ENCODE measurements at places on chromosomes 12 and 14.

- no peak for DNase-seq
Measured at GRCh38 chr12:9319044-9319841, 111.0 kb upstream of the PZP start.

DNA sequence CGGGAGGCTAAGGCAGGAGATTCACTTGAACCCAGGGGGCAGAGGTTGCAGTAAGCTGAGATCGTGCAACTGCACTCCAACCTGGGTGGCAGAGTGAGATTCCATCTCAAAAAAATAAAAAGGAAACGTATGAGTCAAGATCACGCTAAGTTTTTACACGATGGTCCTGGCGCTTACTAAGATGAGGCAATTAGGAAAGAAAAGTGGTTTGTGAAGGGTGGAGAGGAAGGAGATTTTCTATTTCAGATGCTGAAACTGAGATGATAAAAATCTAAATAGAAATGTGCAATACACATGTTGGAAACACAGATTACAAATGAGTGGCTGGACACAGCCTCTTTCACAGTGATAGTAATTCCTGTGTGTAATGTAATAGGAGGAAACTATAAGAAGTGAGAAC is 63.2 kb downstream of the KDM5A start:
- DNase-seq = no peak

GRCh38 chr14:72541546-72541945 is 352.4 kb downstream of the DPF3 start:
- no peak for DNase-seq

- no peak for DNase-seq
Measured at GRCh38 chr12:81187686-81188085, 109.8 kb downstream of the ACSS3 start.

DNA sequence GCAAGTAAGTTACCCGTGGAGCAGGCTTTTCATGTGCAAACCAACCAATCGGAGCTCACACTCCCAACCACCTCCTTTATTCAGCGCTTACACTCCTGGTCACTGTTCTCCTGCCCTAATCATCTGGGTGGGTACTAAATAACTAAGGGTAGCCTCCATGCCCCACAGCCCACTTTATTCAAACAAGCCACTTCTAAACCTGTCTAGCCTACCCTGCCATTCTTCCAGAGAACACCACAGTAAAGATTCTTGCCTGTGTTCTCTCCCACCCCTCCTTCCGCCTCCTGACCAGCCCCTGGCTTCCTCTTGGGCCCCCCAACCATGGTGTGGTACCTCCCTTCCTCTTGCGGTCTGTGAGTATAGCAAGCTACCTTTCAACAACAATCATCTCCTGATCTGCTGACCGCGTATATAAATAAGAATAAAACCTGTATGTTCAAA is 581.9 kb downstream of the VRK1 start:
- DNase-seq = no peak

- DNase-seq = no peak
Measured at GRCh38 chr14:32230695-32231280, 27.7 kb upstream of the RNU6-8 start.

GRCh38 chr12:49962861-49963765 is 1.4 kb downstream of the AQP5 start:
- no peak for DNase-seq

GRCh38 chr12:9793779-9794395 is 33.2 kb upstream of the CD69 start:
- DNase-seq = no peak

DNA sequence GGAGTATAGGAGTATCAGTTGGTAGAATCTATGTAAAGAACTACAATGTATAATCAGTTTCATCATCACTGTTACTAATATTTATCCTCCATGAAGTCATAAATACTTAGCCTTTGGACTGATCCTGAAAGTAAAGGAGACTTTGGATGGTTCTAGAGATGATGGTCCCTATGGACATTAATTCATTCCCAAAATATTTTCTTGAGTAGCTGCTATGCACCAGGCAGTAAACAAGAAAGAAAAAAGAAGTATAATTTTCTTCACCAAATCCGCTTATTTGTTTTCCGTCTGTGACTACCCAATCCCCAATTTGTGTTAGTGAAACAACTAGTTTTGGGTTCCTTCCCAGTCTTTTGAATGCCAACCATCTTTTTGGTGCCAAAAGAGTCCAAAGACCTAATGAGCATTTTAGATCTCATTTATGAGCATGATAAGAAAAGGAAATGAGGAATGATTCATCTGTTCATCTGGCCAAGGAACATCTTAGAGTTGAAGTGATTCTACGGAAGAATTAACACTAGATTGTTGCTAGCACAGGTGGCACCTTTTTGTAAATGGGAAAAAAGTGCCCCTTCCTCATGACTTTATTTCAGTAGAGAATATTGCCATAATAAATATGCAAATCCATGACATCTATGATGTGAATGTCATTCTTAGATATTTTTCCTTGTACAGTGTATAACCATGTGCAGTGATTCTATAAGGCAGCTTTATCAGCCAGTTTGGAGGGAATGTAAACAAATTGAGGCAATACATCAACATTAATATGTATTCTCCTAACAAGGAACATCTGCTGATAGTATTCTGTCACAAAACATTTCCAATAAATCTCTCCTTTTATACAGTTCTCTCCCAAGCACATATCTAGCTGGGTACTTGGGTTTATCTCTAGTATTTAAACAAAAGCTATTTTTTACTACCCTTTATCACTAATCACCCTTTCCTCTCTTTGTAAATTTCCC is 85.1 kb upstream of the CCDC91 start:
- DNase-seq = no peak

DNA sequence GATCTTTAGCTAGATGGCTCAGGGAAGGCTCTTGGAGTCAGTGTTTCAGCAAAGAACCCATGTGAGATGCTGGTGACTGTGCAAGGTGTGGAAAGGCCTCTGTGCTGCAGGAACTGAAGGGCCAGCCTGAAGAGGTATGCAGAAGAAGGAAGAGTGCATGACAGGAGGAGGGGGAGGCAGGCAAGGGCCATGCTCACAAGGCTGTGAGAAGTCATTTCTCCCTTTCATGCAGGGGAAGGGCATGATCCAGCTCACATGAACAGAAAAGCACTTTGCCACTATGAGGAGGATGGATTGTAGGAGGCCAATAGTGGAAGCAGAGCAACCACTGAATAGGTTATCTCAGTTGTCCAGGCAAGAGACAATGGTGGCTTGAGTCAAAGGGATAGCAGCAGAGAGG is 83.7 kb downstream of the SSPN start:
- no peak for DNase-seq

GRCh38 chr12:75020068-75020557 is 189.5 kb downstream of the KCNC2 start:
- no peak for DNase-seq
